ENCODE measurements at places on chromosomes 4 and X.

GRCh38 chrX:555725-556666, 74.6 kb upstream of the SHOX start:
- DNase-seq = no peak

DNA sequence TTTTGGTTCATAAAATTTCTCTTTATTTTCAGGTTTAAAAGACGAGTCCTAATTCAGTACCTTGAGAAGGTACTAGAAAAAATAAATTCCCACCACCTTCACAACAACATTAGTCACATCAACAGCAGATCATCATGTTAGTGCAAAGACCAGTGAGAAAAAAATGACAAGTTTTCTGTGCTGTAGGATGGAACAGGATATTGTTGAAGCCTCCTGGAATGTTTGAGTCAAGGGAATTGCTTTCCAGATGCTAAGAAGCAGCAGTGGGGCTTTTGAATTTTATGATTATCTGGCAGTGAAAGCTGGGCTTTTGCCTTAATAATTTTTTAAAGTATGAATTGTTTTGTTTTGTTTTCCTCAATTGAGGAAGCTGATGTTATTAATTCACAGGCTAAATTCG, 61.0 kb downstream of the INTS6L start:
- no peak for DNase-seq

DNA sequence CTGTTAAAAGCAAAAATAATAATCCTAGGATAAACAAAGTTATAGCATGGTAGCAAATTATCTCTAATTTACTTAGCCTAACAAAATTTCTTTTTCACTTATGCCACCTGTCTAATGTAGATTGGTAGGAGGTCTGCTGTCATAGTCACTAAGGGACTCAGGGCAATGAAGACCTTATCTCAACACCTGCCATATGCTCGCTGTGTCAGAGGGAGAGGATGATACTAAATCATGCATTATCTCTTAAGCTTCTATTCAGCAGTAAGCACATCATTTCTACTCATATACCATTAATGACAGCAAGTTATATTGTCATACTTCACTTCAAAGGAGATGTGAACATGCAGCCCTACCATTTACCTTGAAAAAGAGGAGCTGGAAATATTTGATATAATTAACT, 44.1 kb downstream of the AFM start:
- no peak for DNase-seq

GRCh38 chr4:114677346-114677979, 78.9 kb downstream of the UGT8 start:
- DNase-seq = no peak

GRCh38 chr4:58219179-58219578, 1109.0 kb upstream of the IGFBP7 start:
- DNase-seq = no peak

DNA sequence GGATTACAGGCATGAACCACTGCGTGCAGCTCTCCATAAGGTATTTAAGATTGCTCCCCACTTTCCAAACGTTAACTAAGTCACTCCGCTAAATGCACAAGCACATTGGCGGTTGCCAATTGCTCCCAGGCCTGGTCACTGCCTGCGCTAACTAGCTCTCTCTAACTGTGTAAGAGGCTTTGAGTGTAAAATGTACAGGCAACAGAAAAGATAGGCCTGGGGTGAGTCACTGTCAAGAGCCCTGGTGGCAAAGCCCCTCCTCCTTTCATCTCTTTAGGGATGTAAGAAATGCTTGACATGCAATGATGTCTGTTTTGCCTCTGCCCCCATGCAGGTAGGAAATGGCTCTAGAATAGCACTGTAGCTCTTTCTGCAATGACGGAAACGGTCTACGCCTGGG, 329.7 kb upstream of the GATB start:
- DNase-seq = peak; percentile 5

DNA sequence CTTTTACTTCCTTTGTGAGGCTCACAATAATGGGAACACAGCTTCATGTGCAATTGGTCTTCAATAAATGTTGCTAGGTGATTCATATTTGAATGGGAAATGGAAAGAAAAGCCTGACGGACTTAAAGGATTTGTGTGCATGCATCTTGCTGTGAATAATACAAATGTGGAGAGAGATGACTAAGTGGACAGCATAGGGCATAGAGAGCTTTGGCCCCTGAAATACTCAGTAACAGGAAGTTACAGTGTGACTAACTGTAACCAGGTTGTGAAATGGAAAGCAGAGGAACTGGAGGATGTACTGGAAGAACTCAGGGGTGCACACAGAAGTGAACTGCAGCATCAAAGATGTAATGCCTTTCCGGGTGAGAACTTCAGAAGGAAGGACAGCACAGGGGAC, 206.7 kb downstream of the MGST2 start:
- DNase-seq = peak; percentile 88

- no peak for DNase-seq
Measured at GRCh38 chr4:1382776-1383727, 23.2 kb downstream of the NKX1-1 start.

Data from M059J (cell line).